ENCODE measurements at places on chromosomes 13 and 19.

DNA sequence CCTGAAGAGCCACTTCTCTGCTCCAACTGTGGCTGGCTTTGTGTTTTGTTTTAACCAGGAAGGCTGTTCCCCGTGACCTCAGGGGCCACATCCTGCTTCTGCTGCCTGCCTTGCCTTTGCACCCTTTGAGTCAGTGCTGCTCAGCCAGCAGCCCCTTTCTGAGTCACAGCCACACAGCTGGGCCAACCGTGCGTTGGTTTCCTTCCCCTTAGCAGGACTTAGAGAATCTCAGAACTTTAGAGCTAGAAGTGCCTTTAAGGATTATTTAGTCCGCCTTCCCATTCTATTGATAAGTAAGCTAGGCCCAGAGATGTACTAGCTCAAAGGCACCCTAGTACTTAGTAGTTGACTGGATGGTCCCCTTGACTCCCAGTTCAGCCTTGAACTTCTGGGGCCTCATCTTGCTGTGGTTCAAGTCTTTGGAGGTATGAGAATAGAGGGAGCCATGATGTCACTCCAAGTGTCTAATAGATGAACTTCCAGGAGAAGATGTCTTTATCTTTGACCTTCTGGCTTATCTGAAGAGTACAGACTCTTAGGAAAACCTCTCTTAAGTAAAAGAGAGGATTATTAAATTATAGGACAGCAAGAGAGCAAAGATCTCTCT lies 8.0 kb downstream of the RGCC start:
- no peak for DNase-seq

DNA sequence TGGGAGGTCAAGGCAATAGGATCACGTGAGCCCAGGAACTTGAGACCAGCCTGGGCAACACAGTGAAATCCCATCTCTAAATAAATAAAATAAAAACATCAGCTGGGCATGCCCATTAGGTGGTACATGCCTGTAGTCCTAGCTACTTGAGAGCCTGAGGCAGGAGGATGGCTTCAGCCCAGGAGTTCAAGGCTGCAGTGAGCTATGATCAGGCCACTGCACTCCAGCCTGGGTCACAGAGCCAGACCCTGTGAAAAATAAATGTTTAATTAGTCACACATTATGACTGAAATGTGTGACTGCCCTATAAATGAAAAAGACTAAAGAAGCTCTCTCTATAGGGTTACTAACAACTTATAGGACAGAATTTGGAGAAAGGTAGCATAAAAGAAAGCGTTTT lies 37.7 kb downstream of the USP12 start:
- no peak for DNase-seq

DNA sequence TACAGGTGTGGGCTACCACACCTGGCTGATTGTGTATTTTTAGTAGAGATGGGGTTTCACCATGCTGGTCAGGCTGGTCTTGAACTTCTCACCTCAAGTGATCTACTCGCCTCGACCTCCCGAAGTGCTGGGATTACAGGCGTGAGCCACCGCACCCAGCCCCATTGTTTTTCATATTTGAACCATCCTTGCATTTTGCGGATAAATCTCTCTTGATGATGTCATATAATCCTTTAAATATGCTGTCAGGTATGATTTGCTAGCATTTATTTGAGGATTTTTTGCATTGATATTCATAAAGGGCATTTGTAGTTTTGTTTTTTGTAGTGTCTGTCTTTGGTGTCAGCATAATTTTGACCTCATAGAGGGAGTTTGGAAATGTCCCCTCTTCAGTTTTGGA lies 5.7 kb downstream of the ZNF101 start:
- no peak for DNase-seq

DNA sequence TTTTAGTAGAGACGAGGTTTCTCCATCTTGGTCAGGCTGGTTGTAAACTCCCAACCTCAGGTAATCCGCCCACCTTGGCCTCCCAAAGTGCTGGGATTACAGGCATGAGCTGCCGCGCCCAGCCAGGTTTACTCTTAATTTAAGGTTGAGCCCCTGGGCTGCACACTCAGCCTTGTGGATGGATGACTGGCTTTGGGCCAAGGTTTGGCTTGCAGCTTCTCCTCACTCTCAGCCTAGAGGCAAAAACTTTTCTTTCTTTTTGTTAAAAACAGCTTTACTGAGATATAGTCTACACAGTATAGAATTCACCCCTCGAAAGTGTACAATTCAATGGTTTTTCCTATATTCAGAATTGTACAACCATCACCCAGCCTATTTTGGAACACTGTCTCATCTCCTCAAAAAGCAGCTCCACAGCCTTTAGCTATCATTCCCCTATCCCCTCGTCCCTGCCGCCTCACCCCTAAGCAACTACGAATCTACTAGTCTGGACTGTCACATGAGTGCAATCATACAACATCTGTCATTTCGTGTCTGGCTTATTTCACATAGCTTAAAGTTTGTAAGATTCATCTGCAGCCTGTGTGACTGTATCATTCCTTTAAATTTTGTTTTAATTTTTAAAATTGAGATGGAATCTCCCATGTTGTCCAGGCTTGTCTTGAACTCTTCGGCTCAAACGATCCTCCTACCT lies 14.5 kb upstream of the TSPAN16 start:
- no peak for DNase-seq

DNA sequence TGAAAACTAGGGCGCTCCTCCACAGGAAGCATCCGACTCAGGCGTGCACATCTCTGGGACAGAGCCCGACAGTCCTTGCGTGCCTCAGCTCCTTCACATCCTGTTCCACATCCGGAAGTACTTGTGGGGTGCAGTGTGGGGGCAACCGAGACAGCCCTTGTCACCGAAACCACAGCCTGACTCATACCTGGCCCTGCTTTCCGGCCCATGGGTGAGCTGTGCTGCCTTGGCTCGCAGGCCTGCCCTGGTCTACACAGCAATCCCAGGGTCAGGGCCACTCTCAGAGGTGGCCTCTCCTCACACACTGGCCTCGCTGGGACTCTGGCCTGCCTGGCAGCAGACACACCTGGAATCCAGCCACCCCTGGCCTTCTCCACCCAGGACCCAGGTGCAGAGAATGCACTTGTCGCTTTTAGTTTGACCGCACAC lies 100.4 kb downstream of the STK24 start:
- no peak for DNase-seq

Data from vagina (tissue), 2 donors.